ENCODE measurements at places on chromosomes 16 and 17.

GRCh38 chr17:78130090-78130436, 508 bp upstream of the TMC8 start:
- no peak for DNase-seq

GRCh38 chr17:62657145-62657665, 29.7 kb downstream of the MRC2 start:
- DNase-seq, result no peak

- DNase-seq, result no peak
These were observed 30.5 kb downstream of the NSMCE1 start for GRCh38 chr16:27238016-27238587.

GRCh38 chr17:41863074-41863848, 2.0 kb downstream of the KLHL11 start:
- no peak for DNase-seq

- no peak for DNase-seq
These were observed 10.3 kb downstream of the SLC47A2 start for GRCh38 chr17:19705771-19706770.

GRCh38 chr16:963913-964312, 6.9 kb downstream of the LMF1 start:
- no peak for DNase-seq

GRCh38 chr16:66549284-66550131, at the start of gene TK2:
Gene TK2 (minus strand): TSS chr16:66550122. CDS start chr16:66550061, 61 bp downstream.
- peak; percentile 49 for DNase-seq

DNA sequence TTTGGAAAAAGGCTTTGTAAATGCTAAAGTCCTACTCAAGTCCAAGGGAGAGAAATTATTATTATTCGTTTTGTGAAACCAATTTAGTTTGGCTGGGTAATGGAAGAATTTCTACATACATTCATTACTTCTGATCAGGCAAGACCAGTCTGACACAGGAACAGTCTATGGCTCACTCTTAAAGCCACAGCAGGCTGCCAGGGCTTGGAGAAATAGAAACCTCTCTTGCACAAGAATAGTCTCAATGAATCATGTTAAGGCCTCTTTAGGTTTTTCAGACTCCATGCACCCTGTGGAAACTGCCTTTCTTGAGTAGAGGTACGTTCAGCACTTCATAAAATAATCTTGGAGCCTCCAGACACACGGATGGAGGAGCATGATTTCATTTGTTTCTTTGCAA, 167.7 kb downstream of the IRX3 start:
- no peak for DNase-seq

- DNase-seq, result no peak
These were observed 47.7 kb upstream of the CLEC18B start for GRCh38 chr16:74468807-74469525.

- no peak for DNase-seq
These were observed at the start of gene DOC2B for GRCh38 chr17:181245-182049. Gene DOC2B (minus strand): TSS chr17:181650. CDS start chr17:181479, 171 bp downstream.

- DNase-seq, result no peak
These were observed 2.8 kb downstream of the DNAJA3 start for GRCh38 chr16:4428500-4428899.

GRCh38 chr16:54174750-54175149, 111.8 kb downstream of the IRX3 start:
- DNase-seq, result no peak

- DNase-seq, result no peak
These were observed 71.7 kb downstream of the HLF start for GRCh38 chr17:55336426-55336825.

GRCh38 chr17:67435122-67435521, 58.0 kb downstream of the PITPNC1 start:
- DNase-seq, result no peak

- no peak for DNase-seq
These were observed 17.9 kb upstream of the SNTB2 start for GRCh38 chr16:69169051-69169450.

DNA sequence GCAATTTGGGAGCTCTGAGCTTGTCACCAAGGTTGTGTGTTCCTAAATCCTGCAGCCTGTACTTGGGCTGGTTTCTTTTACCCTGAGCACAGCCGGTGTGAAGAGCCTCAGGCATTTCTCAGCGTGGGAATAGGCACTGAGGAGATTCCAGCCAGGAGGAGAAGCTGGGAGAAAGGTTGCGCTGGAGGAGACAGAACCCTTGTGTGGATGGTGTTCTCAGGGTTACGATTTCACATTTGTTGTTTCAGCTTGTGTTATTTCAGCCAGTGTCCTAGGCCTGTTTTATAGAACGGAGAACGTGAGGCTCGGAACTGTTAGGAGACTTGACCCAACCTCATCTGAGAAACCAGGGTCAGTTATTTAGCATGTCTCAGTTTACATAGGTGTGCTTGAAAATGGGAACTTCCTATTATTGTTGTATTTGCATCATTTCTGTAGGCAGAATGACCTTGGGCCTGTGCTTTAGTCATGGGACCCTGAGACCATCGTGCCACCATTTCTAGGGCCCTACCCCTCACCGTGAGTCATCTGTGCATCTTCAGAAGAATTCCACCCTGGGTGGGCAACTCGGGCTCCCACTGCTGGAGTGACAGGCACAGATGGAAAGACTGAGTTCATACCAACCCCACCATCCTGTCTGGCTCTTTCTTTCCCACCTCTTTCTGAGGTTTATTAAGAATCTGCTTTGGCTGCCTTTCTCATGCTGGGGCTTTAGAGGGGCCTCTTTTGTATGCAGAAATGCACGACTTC, 134.9 kb downstream of the MSI2 start:
- no peak for DNase-seq

DNA sequence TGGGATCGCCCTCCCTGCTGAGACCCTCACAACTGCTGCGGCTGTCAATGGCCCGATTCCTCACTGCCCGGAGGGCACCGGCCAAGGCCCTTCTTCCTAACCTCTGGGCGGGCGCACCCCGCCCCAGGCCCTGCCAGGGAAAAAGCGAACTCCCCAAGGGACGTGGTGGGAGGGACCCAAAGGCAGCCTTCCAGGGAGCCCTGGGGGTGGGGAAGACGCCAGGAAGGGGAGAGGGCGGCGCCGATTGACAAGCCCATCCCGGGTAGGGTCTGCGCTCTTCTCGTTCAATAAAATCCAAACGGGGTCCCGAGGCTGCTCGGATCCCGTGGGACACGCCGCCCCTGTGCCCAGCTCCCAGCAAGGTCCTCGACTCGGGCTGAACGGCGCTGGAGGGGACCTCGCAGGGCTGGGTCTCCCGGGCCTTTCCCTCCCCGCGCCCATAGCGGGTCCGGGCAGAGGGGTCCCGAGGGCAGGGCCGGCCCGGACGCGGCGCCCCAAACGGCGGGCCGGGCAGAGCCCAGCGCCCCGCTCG, 416 bp downstream of the KIFC3 start:
- no peak for DNase-seq

GRCh38 chr16:79598348-79599181, 2.0 kb downstream of the MAF start:
- DNase-seq, result peak; percentile 46

DNA sequence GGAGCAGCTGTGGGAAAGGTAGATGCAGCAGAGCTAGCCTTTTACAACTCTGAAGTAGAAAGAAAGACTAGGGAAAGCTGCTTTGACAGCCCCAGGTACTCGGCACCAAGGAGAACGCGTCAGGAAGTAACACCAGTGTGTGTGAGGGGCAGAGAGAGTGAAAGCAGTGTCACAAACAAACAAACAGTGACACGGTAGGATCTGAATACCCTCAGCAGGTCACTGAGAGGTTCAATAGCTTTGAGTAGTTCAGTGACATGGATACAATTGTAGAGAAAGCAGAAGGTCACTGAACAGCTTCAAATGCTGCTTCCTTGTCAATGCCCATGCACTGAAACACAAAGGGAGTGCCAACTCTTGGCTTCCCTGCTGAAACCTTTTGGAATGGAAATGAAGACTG, 150.3 kb upstream of the C17orf78 start:
- no peak for DNase-seq

DNA sequence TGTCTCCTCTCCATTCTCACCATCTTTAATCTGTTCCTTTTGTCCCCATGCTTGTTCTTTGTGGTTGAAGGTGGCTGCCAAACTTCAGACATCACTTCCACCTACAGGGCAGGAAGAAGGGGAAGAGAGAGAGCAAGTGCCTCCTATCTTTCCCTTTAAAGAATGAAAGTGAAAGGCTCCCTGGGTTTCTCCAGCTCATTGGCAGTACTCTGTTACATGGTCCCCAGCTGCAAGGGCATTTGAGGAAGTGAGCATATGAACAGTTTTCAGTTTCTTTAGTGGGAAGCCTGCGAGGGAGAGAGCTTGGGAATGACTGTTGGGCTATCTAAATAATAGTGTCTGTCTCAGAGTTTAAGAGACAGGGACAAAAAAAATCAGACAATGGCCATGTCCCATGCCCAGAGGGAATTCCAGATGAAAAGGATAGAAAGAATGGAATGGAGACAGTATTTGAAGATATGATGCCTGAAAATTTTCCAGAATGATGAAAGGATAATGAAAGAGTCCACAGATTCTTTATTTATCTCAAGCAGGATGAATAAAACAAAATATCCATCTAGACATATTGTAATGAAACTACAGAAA, 159.9 kb downstream of the LGALS9B start:
- no peak for DNase-seq

DNA sequence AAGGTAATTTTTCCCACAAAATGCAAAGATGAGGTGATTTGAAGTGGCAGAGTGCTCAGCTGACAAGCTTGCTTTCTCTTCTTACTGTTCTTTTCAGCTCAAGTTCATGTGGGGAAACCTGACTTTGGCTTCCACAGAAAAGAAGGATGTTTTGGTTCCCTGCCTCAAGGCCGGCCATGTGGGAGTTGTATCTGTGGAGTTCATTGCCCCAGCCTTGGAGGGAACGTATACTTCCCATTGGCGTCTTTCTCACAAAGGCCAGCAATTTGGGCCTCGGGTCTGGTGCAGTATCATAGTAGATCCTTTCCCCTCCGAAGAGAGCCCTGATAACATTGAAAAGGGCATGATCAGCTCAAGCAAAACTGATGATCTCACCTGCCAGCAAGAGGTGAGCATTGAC, 18.4 kb upstream of the TMEM106A start:
- DNase-seq, result no peak

GRCh38 chr16:71956486-71956885, 43.7 kb downstream of the PKD1L3 start:
- DNase-seq, result no peak

DNA sequence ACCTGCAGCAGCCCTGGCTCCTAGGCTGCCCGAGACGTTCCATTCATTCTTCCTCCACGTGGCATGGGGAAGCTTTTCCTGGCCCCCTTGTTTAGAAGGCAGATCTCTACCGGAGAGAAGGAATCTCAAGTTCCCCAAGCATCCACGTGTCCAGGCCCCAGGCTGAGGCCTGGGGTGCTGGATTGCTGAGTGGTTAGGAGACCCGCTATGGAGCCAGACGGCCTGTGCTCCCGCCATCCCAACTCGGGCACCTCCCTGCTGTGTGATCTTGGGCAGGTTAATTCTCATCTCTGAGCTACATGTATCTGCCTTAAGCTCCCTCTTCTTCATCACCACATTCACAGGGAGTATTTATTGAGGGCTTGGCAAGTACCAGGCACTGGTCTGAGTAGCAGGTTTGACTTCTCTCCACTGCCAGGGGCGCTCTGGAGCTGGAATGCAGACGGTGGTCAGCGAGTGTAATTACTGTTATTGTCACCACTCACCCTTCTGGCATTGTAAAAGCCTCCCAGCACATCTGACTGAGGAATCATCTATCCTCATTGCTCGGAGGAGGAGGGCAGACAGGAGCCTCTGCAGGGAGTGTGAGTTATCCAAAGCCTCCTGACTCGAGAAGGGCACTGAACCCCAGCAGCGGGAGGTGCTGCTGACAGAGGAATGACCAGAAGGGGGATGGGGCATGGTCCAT, 1.1 kb upstream of the ADGRG1 start:
- DNase-seq, result no peak

DNA sequence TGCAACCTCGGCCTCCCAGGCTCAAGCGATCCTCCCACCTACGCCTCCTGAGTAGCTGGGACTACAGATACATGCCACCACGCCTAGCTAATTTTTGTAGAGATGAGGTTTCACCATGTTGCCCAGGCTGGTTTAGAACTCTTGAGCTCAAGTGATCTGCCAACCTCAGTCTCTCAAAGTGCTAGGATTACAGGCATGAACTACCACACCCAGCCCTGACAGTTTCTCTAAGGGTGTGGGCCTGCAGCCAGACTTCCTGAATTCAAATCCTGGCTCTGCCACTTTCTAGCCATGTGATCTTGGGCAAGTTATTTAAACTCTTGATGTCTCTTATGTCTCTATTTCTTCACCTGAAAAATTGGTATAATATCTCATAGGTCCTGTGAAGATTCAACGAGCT, 5.6 kb downstream of the CUEDC1 start:
- no peak for DNase-seq

DNA sequence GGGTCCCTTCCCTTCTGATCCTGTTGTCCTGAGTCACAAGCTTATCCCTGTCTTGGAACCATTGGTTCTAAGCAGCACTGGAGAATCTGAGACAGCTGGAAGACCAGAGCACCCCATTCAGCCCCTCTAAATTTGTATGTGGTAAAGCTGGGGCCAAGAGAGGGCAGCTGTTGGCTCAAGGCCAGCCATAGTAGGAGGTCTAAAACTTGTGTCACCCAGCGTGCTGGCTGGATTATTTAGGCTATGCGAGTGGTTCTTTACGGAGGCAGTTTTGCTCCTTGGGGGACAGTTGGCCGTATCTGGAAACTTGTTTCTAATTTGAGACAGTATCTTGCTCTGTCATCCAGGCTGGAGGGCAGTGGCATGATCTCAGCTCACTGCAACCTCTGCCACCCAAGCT, 69.6 kb upstream of the GSE1 start:
- DNase-seq, result no peak

DNA sequence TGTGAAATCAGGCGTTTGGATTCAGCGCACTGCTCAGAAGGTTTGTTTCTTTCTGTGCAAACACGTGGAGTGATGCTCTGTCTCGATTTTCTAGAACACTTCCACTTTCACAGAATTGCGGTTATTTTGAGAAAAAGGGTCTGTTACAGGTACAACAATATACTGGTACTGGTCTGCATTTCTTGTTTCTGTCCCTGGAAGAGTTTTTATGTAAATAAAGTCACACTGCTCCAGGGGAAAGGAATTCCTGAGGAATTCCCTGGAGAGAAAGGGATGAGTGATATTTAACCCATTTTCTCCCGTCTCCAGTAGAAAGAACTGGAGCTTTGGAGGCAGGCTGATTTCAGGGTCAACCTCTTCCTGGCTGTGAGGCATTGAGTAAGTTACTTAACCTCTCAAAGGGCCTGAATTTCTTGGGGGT, 16.2 kb upstream of the RMI2 start:
- no peak for DNase-seq

All from dorsolateral prefrontal cortex (tissue), 122 donors.